Small intestine (tissue), 16 donors: ENCODE measurements at places on chromosomes 6 and 20.

GRCh38 chr20:60512443-60512842 lies 554.2 kb downstream of the CDH26 start:
- no peak for DNase-seq

DNA sequence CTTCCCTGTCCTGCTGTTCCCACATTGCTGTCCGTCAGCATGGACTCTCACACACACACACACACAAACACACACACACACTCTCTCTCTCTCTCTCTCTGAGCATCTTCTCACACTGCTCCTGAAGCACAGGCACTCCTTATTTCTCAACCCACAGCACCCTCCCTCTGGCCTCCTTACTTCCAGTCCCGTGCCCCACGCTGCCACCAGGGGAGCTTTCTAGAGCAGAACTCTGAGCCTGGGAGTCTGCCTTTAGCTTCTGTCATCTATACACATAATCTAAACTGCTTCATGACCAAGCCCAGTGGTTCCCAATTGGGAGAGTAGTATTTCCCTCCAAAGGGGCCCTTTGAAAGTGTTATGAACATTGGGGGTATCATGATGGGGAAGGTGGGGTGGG lies 29.1 kb downstream of the HECA start:
- DNase-seq, result no peak

DNA sequence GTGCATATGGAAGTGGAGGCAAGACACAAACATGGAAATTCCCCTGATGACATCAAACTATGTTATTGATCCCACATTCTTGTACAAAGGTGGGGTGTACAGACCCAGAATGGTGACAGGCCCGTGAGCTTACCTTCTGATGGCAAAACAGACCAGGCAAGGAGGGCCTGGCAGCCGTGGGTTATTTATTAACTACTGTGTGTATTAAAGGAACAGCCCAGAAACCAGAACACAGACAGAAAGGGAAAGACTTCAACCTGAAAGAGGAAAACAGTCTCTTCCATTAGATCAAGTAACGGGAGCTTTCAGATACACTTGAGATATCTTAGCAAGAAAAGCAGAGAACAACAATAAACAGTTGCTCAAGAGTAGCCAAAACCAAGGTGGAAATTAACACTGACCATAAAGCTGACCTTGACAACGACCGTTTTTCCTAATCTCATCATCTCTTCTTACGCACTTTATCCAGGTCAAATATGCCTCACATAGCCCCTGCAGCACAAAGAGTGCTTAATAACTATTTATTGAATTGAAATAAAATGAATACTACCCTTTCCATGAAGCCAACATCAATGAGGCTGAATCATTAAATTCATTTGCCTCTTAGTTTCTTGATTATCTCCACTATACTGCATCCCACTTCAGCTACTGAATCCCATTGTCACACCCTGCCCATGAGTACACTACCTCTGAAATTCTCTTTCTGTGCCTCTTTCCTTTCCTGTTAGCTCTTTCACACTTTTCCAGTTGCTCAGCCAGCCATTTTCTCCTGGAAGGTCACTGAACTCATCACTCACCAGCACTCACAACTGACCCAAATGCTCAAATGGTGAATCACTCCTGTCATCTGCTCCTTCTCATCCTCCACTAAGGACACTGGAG lies 67.4 kb downstream of the MOXD1 start:
- DNase-seq, result peak; percentile 80

DNA sequence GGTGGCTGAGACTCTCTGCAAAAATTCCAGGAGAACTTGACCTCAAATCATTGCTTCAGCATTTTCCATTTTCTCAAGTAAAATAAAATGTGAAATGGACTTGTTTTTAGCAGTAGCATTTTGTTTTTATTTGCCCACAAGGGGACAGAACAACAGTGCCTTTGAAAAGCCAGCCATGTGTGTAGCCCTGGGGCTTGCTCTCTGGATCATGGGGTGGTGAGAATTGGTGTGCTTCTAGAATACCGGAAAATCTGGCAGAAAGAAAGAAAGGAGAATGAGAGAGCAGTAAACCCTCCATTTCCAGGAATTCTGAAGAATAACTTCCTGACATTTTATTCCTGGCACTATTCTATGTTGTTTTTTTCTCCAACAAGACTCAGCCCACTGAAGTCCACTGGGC lies 254.7 kb upstream of the MOCS1 start:
- DNase-seq, result no peak

DNA sequence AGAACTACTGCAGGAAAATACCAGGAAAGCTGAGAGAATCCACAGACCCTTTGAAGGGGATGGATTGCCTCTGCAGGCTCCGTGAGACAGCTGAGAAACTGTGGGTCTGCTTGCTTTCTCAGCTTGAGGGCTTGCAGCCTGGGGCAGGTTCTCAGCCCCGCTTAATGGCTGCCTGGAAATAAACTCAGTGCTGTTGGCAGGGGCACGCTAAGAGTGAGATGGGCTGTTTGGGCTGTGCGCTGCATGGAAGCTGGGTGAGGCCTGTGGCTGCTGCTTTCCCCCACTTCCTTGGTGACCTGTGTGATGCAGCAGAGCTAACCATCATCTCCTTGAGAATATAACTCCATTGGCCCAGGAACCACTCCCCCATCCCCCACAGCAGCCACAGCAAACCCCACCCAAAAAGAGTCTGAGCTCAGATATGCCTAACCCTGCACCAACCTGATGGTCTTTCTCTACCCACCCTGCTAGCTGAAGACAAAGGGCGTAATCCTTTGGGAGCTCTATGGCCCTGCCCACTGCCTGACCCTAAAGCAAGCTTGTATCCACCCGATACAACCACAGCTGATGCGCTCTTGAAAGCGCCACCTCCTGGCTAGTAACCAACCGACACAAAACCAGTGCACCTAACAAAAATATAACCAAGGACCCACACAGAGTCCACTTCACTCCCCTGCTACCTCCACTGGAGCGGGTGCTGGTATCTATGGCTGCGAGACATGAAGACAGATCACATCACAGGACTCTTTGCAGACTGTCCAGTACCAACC lies 800.6 kb upstream of the MAP3K7 start:
- no peak for DNase-seq

DNA sequence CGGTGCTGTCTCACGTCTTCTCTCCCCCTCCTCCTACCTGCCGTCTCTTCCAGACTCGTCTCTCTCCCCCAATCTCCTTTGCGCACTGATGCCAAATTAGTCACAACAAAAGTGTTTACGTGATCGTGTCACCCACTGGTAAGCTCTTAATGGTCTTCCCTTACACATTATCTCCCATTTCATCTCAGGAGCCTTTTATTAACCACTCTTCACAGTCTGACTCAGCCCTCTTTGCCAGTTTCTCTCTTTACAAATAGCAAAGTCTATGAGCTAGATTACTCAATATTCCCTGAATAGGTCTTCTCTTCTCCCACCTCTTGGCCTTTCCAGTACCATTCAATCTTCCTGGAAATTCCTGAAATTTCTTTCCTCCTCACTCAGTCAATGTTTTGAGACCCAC lies 247.0 kb downstream of the ESR1 start:
- no peak for DNase-seq

DNA sequence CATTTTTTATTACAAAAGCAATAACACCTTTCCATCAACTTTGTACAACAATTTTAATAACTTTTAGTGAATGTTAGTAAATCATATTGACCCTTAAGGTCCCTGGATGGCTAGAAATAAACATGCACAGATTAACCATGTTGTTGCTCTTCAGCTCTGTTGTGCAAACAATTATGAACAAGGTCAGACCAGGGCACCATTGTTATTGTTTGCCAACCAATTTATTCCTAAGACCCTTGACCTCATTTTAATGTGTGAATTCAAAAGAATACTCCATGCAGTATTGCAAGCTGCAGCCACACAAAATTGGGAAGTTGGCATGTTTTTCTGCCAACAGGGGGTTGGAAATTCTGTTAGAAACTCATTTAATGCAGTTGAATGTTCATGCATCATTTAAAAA lies 426.6 kb upstream of the MAP3K7 start:
- DNase-seq, result no peak

DNA sequence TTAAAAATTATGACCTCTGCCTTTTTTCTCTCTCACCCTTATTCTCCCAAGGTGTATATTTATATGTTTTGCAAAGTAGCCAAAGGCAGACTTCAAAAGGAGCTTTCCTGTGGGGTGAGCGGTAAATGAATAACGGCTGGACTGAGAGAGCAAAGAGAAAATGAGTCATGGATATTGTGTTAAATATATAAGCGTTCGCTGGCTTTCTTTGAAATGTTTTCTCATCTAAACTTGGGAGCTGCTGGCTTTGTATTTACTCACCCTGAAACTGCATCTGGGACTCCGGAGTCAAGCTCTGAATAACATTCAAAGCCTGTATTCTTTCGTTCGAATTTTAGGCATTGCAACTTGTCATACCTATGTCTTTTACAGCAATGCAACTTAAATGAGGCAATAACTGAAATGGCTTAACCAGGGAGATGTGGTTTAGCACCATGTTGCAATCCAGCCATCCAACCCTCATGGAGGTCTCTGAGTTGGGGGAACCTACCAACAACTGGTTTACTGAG lies 32.0 kb downstream of the ATXN1 start:
- DNase-seq, result peak; percentile 40
